Stimulated activated CD8-positive, alpha-beta memory T cell treated with anti-CD3 and anti-CD28 coated beads, Interleukin-7, amount 100 ng/mL, for 48 hours (primary cell): ENCODE measurements at places on chromosomes 5 and 9.
A peak's percentile ranks its signal among the peaks of the same experiment; 100 is the strongest.

DNA sequence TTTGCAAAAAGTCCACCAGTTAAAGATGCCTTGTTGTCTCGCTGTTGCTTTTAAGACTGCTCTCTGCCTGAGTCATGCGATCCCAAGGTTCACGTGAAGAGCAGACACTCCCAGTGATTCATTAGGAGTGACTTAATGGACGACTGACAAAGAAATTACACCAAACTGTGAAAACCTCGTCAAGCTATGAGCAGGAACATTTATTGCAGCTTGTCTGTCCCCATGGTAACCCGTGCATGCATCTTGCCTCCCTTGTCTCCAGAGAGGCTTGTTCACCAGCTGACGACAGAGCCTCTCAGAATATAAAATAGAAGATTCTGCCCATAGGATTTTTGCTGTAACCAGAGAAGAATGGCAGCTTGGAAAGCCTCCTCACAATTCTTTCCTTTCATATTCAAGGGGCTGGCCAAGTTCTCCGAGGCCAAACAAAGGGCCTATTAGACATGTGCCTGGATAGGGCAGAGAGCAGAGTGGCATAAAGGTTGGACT is 352.7 kb downstream of the SPOCK1 start:
- DNase-seq: no peak

DNA sequence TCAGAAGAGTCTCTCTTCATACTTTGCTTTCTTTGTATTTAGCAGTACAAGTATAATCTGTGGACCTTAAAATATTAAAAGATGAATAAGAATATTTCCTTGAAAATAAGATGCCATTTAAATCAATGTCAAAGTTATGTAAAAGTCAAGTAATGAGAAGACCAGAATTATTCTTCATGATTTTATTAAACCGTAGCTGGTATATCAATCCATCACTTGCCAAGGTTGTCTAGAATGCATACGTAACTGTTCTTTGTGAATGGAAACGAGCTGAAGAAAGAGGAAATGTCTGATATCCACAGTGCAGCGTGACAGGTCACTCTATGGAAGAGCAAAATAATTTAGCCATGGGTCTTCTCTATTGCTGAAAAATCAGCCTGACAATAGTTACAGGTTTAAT is 488.7 kb upstream of the CCNG1 start:
- no peak for DNase-seq

DNA sequence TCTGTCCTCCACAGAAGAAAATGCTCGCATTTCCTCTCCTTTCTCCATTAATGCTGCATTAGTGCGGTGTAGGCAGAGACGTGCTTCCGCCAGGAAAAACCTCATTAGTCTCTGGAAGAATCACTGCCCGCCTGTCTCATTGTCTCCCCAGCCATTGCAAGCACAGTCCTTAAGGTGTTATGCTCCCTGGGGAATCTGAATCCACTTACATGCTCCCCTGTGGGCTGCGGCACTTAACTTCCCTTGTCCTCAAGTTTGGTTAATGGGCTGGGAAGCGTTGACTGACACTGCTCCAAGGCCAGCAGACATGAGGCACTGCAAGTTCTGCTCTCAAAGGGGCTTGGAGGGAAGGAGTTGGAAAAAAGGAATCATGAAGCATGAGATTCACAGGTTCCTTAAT is 41.6 kb downstream of the TARS1 start:
- no peak for DNase-seq

DNA sequence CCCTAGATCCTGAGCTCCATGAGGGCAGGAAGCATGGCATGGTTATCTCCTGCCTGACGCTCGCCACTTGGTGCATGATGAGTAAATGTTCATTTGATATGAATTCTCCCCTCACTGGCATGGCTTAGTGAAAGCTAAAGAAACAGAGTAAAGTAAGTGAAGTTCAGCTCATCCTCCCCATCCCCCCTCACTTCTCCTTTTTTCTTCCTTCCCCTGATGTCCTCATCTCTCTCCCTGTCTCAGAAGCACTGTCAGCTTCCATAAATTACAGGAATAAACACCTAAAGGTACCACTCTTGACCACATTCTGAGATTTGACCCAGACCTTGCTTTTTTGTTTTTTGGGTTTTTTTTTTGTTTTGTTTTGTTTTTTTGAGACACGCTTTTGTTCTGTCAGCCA is 73.3 kb downstream of the SNX18 start:
- DNase-seq: no peak

GRCh38 chr9:96136992-96137670 is 164.8 kb downstream of the HSD17B3 start:
- DNase-seq: no peak

- DNase-seq: no peak
These were observed 215.1 kb upstream of the NREP start for GRCh38 chr5:111972080-111972479.

GRCh38 chr5:95162231-95162992 is 122.5 kb downstream of the MCTP1 start:
- no peak for DNase-seq

DNA sequence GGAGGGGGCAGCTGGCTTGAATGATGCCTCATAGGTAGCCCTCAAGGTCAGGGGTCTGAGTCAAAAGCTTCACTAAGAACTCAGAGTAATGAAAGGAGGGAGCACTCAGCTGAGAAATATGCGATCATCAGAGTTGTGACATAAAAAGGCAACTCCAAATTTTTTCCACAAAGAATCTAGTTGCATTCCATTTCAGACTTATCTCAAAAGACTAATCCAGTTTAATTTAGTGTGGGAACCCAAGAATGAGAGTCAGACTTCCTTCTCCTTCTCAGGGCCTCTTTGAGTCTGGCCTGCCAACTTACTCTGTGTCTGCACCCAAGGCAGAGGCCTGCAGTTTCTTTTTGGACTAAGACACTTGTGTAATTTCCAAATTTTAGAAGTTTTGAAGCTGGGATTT is 34.7 kb downstream of the GABRP start:
- DNase-seq: no peak

- no peak for DNase-seq
These were observed 193.0 kb downstream of the ERCC6L2 start for GRCh38 chr9:96068511-96068910.

- no peak for DNase-seq
These were observed 125.9 kb downstream of the PHF2 start for GRCh38 chr9:93702261-93702660.

DNA sequence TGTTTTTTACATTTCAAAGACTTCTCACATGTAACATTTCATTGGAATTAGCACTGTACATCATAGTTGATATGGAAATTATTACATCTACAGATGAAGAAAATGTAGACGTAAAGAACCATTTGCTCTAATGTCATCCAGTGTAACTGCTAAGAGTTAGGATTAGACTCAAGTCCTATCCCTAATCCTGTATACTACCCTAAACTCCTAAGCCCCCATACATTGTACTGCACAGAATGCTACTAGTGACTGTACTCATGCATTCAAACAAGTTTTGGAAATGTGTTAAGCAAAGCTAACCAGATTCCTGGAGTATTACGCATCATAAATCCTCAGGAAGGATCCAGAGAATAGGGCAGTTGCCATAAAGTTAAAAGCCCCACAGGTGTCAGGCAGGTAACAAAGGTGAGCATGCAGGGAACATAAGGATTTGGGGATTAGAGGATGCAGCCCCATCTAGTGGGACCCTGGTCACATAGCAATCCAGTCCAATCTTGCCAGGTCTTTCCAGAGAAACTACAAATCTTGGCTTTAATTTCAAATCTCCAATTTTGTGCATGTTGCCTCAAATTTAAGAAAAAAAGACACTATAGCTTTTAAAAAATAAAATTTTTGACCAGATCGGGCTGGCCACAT is 32.0 kb downstream of the HAVCR1 start:
- DNase-seq: no peak

- DNase-seq: no peak
These were observed 22.9 kb downstream of the ACSL6 start for GRCh38 chr5:131988601-131989000.

DNA sequence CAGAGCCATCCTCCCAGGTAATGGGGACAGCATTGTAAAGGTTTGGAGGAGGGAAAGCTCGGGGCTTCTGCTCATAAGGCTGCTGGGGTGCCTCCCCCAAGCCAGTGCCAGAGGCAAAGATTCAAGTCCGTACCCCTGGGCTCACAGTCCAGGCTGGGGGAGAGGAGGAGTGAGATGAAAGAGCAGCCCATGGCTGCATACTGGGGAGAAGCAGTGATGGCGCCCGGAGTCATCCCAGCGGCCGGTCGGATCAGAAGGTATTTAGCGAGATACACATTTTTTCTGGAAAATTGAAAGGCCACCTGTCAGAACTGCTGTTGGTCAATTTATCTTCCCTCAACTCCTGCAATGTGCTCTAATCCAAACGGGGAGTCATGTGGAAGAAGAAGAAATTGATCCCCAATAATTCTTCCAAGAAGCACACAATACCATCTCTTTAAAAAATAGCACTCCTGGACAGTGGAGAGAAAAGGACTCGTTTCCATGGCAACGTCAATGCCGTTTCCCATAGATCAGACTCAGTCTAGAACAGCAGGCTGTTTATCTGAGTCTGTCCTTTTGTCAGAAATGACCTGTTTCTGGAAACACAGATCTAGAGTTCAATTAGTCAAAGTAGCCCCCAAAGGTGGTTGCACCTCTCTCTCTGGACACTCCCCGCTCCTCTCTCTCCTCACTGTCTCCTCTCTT is 65.9 kb downstream of the NSG2 start:
- no peak for DNase-seq

GRCh38 chr5:133403741-133404364 is 208.5 kb downstream of the FSTL4 start:
- no peak for DNase-seq

DNA sequence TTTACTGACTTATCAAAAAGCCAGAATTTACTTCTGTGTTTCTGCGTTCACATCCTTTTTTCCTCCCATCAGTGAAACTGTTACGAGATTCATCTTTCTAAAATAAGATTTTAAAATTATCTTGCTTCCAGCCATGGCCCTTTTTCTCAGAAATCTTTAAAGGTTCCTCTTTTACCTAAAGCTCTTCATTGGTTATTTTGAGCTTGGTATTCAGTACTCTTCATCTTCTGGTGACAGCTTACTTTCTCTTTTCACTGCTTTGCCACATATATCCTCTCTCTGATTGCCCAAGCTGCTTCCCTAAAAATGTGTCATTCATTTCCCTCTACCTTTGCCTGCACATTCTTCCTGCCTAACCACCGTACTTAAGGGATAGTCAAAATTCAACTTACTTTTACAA is 32.3 kb downstream of the TGFBR1 start:
- no peak for DNase-seq

GRCh38 chr5:172311026-172311425 is 27.5 kb upstream of the UBTD2 start:
- no peak for DNase-seq

DNA sequence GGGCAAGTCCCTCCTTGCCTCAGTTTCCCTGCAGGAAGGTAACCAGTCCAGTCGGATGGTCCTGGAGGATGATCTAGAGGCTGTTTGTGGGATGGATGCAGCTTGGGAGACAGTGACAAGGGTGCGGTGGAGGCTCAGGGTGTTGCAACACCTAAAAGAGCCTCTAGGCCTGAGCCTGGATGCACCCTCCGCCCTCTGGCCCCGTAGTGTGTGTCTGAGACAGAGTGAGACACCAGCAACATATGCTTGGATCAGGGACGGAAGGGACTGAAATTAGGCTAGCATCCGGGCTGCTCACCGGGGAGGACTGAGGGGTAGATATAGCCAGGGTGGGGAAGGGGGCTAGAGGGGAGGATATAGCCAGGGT is 1.1 kb downstream of the CRAT start:
- no peak for DNase-seq

GRCh38 chr5:31464081-31464480 is 67.8 kb downstream of the DROSHA start:
- DNase-seq: no peak

DNA sequence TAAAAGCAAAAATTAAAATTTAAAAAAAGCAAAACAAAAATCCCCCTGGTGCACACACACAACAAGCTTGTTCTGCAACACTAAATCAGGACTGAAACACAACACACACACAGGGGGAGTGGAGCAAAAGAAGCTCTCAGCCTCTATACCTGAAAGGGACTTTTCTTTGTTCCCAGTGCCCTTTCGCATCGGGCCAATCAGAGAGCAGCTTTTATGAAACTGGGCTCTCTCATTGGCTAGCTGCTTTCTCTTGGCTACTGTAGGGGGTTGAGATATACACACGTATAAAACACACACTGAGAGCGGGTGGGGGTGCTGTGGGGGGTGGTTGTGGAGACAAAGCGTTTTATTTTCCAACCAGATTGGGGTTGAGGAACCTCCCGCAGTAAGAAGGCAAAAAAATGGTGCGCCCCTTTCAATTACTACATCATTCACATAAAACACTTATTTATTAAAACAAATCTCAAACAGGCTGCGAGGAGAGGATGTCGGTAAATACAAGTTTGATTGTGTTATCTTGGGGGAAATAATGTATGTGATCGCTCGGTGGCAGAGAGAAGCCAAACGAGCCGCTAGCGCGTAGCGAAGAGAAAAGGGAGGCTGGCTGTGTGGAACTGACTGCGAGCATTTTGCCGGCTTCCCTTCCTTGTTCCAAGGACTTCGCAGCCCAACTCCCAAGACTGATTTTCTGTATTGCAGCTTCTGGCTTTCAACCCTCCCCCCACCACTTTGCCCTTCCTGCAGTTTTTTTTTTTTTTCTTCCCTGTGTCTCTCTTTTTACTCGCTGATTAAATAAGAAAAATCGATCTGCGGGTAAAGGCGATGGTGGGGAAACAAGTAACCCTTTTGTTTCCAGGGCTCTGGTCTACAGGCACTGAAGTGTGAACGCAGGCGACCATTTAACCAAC is 2.5 kb upstream of the ZNF608 start:
- peak; percentile 5 for DNase-seq

DNA sequence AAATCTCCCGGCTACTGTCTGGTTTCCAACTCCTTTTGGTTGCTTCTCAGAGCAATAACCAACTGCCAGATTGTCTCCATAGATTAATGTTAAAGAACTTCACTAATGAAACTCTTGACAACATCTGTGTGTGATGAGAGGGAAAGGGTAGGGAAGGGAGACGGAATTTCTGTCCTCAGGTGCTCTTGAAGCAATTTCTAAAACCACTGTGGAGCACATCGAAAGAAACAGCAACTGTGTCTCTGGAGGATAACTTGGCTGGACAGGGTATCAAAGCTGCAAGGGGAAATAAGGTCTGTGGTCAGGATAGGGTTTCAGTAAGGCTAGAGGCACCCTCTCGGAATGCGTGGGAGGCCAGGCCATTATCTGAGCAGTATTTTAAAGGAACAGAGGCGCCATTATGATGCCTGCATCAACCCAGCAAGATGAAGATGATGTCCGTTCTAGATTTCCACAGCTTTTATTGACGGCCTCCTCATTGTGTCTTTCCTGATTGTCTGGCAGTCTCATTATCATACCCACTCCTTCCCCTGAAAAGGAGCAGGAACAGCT is 76.6 kb downstream of the RORB start:
- no peak for DNase-seq
